Activated CD4-positive, alpha-beta T cell treated with anti-CD3 and anti-CD28 coated beads for 1 hour (primary cell): ENCODE measurements at places on chromosomes 12 and 14.

DNA sequence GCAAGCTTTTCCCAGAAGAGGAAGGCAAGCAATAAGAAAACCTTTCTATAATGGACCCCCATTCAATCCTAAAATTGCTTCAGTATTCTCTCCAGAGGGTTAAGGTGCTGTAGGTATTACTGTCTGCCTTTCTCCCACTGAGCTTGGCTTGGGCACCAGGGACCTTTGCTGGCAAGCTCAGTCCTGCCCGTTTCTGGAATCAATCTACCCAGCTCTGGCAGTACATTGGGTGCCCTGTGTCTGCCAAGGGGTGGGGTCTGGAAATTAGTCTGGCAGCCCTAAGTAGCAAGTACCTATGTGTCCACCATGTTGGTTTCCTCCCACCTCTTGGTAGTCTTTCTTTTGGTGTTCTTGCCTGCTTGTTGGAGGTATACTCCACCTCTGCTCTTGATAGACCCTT lies 72.6 kb downstream of the C12orf75 start:
- no peak for DNase-seq

GRCh38 chr14:66137081-66137480 lies 349.1 kb upstream of the CCDC196 start:
- no peak for DNase-seq

GRCh38 chr14:89672636-89673511 lies 255.8 kb upstream of the FOXN3 start:
- no peak for DNase-seq

DNA sequence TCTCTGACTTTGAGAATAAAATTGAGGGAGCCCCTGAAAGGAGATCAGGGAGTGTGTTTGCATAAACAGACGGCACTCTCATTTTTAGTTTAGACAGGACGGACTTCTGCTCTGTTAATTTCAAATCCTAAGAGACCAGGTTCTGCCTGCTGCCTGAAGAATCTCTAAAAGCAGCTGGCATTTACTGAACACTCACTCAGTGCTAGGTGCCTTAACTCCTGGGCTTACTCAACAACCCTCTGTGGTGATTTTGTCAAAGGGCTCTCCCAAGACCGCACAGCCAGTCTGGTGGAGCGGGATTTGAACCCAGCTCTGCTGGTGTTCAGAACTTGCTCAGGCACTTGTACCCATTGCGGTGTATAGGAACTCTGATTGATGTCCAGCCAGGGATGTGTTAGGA lies 2.2 kb downstream of the ORAI1 start:
- DNase-seq: no peak

GRCh38 chr12:25904442-25904841 lies 54.0 kb upstream of the RASSF8 start:
- DNase-seq: no peak

DNA sequence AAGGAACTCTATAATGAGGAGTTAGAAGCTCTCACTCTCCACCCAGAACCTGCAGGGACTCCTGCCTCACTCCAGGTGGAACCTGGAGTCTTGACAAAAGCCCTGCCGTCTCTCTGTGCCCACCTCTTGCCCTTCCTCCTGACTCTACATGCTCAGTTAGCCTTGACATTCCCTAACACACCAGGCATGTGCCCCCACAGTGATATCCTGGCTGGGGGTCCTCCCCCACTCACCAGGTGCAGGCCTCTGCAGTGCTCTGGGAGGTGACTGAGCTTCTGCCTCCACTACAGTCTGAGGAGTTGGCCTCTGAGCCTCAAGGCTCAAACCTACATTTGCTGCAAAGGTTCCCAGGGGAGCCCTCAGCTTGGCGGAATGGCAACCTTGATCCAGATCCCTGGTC lies 300.7 kb downstream of the ADGRD1 start:
- no peak for DNase-seq

DNA sequence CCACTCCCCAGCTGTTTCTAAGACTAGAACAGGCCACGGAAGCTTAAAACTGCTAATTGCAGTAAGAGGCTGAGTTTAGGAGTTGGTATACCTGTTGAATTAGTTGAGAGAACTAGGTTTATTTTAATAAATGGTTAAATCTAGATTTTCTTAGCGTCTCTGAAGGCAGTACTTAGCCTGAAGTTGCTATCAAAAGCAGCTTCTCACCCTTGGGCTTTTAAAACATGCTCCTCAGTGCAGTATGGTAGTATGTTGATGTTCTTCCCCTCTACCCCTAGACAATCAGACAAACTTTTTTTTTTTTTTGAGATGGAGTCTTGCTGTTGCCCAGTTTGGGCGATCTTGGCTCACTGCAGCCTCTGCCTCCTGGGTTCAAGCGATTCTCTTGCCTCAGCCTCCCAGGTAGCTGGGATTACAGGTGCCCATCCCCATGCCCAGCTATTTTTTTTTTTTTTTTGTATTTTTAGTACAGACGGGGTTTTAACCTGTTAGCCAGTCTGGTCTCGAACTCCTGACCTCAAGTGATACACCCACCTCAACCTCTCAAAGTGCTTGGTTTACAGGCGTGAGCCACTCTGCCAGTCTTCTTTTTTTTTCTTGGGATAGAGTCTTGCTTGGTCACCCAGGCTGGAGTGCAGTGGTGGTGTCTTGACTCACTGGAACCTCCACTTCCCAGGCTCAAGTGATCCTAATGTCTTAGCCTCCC lies 6.8 kb downstream of the SRSF5 start:
- no peak for DNase-seq

- DNase-seq: no peak
Observed at GRCh38 chr14:102238131-102238530, 66.8 kb downstream of the MOK start.

GRCh38 chr12:74903522-74903921 lies 306.1 kb downstream of the KCNC2 start:
- no peak for DNase-seq

DNA sequence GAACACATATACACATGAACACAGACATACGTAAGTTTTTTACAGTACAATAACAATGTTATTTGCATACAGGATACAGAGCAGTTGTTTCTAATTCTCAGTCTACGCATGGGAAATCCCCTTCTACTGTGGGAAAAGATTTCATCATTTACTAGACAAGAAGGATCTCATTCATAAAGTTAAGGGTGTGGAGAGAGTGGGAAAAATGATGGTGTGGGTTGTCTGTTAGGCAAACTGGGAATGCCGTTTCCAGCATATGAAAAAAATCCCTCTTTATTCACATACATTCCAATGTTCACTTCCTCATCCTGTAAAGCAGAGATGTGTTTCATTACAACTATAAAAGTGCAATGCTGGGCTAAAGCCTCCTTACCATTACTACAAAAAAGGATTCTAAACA lies 120.9 kb downstream of the SINHCAF start:
- no peak for DNase-seq

DNA sequence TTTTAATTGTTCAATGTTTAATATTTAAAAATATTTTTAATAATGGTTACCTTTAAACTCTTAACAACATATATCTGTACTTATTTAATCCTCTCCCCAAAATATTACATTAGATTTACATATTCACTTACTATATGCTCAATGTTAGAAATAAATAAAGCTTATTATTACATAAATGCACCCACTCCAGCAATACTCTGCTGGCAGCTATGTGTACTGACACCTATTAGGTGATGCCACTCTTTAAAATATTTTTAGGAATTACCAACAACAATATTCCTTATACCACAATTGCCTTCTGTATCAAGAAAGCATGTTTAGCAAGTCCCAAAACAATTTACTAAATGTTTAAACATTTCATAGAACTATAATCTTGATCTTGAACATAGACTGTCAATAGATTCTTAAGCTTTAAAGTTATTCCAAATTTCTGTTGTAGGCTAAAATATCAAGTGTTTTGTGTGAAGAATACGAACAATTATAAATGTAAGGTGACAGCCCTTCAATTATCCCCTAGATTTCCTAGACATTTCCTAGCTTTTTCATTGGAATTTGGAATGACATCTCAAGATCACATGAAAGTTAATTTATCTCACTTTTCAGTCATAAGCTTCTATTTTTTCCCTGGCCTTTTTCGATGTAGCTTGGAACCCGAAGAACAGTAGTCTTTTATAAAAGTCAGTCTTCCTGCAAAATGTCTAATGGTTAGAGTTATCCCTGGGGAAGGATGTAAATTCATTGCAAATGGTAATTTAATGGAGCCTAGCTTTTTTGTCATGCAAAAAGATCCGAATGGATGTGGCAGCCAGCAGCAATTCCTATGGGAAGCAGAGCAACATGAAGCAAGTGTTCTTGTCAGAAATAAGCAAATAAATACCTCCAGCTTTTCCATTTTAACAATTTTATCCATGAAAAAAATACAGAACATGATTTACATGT lies 907.5 kb upstream of the ATXN7L3B start:
- no peak for DNase-seq

DNA sequence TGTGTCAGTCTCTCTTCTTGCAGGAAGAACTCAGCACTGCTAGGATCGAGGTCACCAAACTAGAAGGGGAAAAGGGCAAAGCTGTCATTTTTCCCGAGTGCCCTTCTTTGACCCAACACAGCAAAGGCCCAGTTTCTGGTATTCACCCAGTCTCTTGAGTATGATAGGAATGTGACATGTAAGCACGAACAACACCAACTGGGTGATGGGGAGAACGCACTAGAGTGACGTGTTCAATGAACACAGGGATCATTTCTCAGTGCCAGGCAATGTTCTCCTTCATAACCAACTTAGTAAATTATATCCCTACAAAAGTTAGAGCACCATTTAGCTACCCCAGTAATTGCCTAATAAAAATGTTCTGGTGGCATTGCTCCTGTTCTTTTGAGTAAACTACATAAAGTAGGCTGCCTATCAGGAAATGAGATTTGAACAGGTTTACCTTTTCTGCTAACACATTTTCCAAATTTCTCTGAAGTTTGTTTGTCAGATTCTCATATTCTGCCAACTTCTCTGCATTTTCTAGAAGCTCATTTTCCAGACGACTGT lies 64.5 kb downstream of the NIN start:
- DNase-seq: no peak

- DNase-seq: no peak
Observed at GRCh38 chr12:124532331-124532750, 35.1 kb downstream of the NCOR2 start.

- no peak for DNase-seq
Observed at GRCh38 chr14:104289507-104289906, 151.1 kb downstream of the KIF26A start.

GRCh38 chr14:66508547-66508845 lies 549 bp downstream of the GPHN start:
- DNase-seq: no peak

DNA sequence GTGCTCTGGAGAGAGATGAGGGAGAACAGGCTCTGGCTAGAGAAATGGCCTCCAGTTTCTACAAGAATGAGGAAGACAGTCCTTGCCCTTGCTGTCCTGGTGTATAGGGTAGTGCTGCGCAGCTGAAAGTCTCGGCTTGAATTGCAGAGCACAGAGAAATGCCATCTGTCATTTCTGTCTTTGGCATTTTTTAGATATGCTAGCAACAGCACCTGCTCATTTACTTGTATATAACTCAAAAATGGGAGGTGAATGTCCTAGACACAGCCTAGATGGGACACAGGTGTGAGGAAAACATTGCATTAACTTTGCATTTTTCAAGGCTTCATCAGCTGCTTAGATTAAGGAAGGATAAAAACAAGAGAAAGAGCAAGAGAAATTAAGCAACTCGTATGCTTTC lies 35.8 kb downstream of the GPR19 start:
- no peak for DNase-seq

GRCh38 chr12:51536159-51536558 lies 54.9 kb upstream of the SCN8A start:
- DNase-seq: no peak

DNA sequence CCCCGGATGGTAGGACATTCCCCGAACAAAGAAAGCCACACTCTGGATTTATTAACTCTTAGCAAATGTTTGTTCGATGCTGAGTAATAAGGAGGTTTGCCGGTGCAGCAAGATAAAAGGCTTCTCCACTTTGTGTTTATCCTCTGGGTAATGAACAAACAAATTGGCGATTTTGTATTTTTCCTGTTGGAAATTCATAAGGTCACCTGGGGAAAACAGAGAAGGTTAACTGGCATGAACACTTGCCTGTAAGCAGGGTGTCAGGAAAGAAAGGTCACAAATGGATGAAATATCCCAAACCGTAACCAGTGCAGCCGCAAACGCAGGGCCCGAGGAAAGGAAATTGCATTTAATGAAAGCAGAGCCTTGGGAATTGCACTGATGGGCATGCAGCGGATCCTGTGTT lies 132.8 kb downstream of the RMST start:
- DNase-seq: no peak

DNA sequence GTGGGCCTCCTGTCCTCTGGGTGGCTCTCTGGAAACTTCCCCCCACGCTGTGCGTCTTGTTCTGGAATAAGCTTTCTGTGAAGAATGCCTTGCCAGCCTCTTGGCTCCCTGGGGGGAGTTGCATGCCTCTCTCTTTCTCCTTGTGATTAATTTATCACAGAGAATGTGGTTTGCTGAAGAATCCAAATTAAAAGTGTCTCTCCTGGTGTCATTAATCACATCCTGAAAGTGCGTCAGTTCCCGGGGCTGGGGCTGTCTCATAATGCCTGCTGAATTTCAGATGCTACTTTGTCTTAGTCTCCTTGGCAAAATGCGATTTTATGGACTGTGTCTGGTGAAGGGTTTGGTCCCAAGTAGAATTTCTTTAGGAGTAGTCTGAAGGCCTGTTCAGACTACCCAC lies 787.7 kb upstream of the TMEM132C start:
- no peak for DNase-seq

- no peak for DNase-seq
Observed at GRCh38 chr12:12008232-12008850, 62.4 kb upstream of the BCL2L14 start.

- DNase-seq: no peak
Observed at GRCh38 chr12:107395817-107396216, 289.8 kb upstream of the PWP1 start.

GRCh38 chr12:28191051-28192048 lies 1.1 kb downstream of the CCDC91 start:
- DNase-seq: peak; percentile 16

- no peak for DNase-seq
Observed at GRCh38 chr14:62894736-62895135, 150.5 kb downstream of the KCNH5 start.

DNA sequence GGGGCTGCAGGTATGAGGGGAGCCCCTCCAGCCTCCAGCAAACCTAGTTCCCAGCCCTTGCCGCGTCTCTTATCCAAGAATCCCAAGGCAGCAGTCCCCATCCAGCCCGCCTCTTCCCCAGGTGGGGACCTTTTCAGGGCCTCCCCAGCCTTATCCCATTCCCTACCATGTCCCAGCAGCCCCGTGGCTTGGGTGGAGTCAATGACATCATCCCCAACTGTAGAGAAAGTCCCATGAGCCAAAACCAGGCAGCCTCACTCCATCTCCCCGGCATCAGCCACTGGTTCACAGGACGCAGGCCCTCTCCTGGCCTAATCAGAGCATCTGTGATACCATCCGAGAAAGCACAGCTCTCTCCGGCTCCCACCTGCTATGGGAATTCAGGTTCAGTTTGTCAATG lies 131.0 kb downstream of the NCOR2 start:
- DNase-seq: no peak

DNA sequence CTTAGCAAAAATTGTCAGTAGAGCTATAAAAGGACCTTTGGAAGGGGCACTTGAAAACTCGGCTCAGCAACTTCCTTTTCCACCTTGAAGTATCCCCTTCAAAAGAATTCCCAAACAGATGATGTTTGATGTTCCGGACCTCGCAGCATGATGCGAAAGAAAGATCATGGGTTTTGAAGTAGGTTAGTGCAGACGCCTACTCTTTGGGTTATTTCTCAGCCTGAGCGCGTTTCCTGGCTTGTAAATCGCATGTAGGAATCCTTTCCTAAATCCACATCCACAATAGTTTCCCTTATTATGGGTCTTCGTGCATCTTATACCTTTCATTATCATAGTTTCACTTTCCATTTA lies 584 bp upstream of the NEDD1 start:
- no peak for DNase-seq

- DNase-seq: no peak
Observed at GRCh38 chr14:42322531-42323284, 716.0 kb downstream of the LRFN5 start.
